ENCODE measurements at places on chromosomes 12 and 14.

DNA sequence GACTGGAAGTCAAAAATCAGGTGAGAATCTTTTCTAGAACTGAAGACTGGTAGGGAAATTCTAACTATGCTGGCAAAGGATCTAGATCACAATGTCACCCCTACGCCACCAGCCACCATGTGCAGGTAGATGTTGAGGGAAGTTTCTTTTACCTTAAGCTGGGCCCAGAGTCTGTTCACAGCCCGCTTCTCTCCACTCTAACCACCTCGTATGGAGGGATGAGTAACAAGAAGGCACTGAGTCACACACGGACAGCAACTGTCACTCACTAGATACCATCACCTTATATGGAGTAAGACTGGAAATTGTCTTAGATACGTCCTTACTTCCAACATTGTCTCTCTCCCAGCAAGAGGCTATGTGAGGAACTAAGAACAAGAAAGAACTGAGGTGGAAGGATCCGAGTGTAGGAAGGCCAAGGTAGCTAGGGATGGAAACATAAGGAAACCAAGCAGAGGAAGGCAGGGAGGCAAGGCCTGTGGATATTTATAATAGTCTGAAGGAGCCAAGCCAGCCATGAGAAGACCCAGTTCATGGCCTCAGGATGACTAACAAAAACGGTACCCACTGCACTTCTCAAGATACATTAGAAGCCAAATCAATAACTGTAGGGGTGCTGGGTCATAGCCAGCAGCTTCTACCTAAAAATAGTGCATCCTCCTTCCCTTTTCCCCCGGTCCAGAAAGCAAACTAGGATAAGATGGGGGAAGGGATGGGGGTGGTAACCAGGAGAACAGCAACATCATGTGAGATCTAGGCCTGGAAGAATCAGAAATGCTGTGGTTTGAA is 15.5 kb downstream of the REM2 start:
- peak; percentile 39 for DNase-seq

DNA sequence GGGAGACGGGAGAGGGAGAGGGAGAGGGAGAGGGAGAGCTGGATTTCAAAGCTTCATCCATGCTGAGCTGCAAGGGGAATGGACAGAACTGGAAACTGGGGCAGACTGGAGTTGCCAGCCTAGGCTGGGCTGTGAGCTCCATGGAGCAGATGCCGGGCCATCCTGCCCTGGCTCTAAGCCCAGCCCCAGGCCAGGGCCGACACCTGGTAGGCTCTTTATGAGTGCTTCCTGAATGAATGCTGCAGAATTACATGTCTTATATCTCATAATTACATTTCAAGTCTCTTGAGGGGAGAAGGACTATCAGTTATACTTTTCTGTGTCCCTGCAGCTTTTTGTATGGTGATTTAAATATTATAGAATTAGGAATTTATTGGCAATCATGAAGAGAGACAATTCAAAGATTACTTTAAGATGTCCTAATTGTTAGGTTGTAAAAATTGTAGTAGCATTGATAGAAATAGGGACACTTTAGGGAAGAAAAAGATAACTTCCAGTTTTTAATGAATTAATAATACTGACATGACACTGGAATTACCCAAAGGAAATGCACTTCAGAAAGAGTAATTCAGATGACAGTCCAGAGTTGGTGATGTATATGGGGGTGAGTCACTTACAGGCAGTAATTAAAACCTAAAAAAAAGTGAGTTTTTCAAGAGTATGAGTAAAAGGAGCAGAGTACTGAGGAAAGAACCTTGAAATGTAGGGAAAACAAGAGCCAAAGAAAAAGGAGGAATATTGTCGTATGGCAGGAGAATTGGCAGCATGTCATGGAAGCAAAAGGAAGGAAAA is 29.0 kb downstream of the SCYL2 start:
- no peak for DNase-seq

- DNase-seq: peak; percentile 48
These were observed 73.9 kb upstream of the HIF1A start for GRCh38 chr14:61621444-61621843.

GRCh38 chr12:65648461-65648860 is 175.8 kb upstream of the HMGA2 start:
- DNase-seq: no peak

DNA sequence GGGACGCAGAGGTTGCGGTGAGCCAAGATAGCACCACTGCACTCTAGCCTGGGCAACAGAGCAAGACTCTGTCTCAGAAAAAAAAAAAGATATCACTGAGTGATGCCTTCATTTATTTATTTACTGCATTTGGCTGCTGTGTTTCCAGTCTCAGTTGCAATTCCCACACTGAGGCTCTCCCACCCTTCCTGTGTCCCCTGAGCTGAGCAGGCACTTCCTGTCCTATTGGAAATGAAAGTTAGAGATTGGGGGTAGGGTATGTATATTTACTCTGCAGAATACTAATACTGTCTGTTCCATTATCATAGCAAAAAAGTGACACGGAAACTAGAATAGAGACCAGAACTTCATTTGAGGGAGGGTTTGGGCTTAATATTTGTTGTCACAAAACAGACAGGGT is 1.6 kb upstream of the RBMS2 start:
- DNase-seq: no peak

- DNase-seq: no peak
These were observed 2.7 kb downstream of the M6PR start for GRCh38 chr12:8946733-8947132.

DNA sequence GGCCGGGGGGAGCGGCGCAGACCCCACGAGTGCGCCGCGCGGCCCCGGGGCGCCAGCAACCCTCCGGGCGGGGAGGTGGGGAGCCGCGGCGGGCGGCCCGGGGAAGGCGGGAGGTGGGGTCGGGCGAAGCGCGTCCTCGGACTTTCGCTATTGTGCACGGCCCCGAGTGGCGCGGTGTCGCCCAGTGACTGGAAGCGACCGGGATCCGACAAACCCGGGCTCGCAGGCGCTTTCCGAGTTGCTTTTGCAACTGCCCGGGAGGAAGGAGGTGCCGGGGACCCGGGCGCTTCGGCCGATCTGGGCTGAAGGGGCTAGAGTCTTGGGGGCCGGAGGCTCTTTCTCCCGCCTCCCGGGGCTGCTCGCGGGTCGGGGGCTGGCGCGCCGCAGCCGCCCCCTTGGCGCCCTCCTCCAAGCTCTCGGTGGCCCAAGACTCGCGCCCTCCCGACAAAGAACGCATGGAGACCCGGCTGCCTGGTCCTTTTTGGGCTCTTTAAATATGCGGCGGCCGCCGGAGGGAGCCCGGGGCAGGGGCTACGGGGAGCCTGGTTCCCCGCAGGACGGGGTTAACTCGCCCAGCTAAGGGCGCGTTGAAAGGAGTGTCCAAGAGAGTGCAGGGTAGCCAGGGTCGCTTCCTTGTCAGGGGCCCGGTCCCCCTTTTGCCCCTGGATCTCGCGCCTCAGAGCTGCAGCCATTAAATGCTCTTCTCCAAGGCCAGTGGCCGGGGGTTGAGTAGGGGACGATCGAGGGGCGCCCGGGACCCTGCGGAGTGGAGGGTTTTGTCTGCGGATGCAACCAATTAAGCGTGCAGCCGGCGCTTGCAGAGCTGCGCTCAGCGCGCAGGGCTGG is 1.4 kb downstream of the HMGA2 start:
- DNase-seq: no peak

DNA sequence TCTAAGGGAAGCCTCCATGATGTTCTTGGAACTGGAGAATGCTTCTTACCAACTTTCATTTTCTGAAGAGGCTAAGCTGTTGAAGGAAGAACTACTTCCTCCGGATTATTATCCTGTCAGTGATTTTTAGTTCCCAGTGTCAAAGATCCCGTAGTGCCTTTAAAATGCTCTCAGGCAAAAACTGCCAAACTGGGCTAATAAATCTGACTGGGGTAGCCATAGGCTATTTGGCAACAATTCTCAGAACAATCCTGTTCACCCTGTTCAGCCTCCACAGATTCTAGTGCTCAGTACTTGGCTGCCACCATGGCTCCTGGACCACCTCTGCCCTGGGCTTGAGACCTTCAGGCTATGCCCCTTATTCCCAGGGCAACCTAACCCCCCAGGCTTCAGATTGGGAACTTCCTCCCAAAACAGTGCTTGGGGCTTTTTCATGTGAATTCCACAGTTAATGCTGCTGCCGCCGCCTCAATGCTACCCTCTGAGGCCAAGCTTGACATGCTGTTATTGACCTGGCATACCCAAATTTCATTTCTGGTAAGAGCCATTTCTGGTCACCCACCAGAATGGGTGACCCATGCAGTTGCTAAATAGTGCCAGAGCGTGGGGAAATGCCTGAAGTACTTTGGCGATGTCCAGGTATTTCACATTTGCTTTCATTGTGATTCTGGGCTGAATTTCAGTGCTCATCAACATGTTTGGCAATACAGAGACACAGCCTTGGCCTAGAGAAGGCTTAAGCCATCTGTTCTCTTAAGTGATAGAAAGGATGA is 110.0 kb upstream of the ARHGAP5 start:
- DNase-seq: no peak

DNA sequence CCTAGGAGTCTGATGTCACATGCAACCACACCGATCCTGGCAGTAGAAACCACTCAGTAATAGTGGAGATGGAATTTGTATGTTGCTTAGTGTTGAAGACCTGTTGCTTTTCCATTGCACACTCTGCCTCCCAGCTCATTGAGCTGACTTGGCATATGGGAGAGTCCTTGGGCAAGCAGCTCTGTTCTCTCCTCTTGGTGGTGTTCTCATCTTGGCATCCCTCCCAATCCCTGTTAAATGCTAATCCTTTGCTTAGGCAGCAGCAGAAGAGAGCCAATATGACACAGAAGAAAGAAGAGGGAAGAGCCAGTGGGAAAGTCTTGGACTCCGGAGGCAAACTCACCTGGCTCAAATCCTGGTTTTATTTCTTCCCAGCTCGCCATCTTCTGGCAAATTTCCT is 178.0 kb upstream of the CAND1 start:
- DNase-seq: no peak

- no peak for DNase-seq
These were observed 99.2 kb downstream of the SNAPC1 start for GRCh38 chr14:61861320-61861865.

Data from activated CD4-positive, alpha-beta T cell treated with anti-CD3 and anti-CD28 coated beads, Interleukin-10, Interleukin-2, amounts not matched to agents 100 ng/mL and 50 ng/mL, durations not matched to agents 16 hours and 8 hours (primary cell).